Femur (tissue), 1 donor: ENCODE measurements at places on chromosomes 16 and 17.

DNA sequence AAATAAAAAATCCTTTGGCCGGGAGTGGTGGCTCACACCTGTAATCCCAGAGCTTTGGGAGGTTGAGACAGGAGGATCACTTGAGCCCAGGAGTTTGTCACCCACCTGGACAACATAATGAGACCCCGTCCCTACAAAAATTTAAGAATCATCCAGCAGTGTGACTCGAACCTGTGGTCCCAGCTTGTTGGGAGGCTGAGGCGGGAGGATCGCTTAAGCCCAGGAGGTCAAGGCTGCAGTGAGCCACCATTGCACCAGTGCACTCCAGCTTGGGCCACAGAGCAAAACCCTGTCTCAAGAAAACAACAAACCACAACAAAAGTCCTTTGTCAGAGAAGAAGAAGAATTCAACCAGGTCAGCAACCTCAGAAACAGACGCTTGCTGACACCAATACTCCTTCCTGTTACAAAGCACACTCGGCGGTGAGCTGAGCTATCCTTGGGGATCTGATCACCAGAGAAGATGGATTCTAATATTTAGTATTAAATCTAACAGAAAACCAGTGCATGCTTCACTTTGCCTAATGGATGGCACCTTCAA is 12.9 kb upstream of the PVALEF start:
- DNase-seq, result no peak

- DNase-seq, result no peak
These were observed 53.0 kb downstream of the PECAM1 start for GRCh38 chr17:64337676-64338075.

DNA sequence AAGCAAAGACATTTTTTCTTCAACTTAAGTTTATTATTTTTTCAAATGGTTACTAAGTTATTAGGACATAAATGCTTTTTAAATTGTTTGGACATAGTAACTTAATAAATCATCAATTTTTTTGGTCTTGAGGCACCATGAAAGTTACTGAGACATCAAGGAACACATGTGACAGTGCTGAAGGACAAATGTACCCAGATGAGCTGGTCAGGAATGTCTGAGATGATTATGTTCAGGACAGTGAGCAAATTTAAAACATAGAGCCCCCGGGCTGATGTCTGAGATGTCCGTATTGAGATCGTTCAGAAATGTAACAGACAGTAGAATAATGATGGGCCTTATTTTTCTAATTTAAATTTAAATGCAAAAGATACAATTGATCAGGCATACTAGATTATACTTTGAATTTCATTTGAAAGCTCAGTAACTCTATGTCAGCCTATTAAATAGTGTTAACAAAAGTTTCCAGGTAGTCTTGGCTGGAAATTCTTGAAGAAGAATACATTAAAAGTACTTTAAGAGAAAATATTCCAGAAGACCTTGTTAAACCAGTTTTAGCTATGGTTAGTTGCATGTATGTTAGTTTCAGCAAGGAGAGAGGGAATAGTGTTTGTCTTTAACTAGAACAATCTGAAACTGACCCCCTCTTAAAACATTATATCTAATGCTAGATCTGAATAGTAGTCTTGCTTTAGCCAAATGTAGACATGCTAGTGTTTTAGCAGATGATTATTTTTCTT is 36.4 kb downstream of the SEC14L1 start:
- DNase-seq, result no peak

GRCh38 chr17:82440991-82441627 is 9.4 kb downstream of the CYBC1 start:
- DNase-seq, result peak; percentile 66

- DNase-seq, result no peak
These were observed 617 bp downstream of the COASY start for GRCh38 chr17:42562388-42563142.

- no peak for DNase-seq
These were observed 15.9 kb upstream of the ZNF629 start for GRCh38 chr16:30802936-30803335.

DNA sequence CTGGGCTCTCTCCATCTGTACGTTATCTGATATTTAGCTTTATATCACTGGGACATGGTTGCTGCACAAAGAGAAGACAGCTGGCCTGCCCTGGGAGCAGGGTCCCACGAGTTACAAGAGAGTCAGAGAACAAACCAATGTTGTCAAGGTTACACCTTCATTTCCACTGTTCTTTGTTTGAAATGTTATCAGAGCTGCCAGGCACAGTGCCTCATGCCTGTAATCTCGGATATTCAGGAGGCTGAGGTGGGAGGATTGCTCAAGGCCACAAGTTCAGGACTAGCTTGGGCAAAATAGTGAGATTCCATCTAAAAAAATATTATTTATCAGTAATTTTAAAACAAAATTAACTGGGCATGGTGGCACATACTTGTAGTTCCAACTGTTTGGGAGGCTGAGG is 34.6 kb downstream of the ATP6V0A1 start:
- no peak for DNase-seq

DNA sequence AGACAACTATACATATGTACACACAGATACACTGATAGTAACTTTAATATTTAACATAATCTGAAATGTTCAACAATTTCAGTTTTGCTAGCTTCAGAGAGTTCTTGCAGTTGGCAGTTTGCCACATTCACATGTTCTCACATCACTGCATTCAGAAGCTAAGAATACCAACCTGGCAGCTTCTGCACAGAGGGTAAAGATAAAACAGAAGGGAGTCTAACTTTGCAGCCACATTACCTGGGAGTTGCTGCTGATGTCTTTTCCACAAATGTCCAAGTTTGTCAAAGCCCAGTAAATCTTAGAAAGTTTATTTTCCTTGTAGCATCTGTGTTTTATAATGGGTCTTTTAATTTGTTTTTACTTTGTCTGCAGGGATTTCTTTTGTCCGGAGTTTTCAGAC is 332.0 kb downstream of the BCAS3 start:
- no peak for DNase-seq

DNA sequence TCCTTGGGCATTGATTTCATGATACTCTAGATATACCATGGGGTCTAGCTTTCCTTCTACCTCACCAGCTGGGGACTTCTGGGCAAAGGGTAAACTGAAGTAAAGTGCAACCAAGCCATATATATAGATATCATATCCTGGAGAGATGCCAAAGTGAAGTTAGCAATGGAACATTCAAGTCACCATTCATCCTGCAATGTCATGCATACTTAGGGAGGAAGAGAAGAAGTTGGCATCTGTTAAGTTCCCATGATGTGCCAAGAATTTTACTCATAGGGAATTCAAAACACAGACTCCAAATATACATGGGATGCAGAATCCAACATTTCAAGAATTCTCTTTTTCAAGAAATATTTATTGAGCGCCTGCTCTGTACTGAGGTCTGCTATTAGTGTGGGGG is 399.8 kb downstream of the HS3ST4 start:
- no peak for DNase-seq

DNA sequence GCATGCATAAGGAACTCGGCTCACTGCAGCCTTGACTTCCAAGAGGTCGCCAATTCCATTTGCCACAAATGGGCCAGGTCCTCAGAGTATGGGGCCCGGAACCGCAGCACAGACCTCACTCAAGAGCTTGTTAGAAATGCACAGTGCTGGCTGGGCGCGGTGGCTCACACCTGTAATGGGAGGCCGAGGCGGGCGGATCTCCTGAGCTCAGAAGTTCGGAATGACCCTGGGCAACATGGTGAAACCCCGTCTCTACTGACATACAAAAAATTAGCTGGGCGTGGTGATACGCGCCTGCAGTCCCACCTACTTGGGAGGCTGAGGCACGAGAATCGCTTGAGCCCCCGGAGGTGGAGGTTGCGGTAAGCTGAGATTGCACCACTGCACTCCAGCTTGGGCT is 19.6 kb upstream of the N4BP1 start:
- no peak for DNase-seq

GRCh38 chr17:44878627-44879221 is 20.5 kb downstream of the EFTUD2 start:
- no peak for DNase-seq

GRCh38 chr16:87487361-87487924 is 5.4 kb downstream of the ZCCHC14 start:
- no peak for DNase-seq

- no peak for DNase-seq
These were observed 4.7 kb upstream of the SMTNL2 start for GRCh38 chr17:4579678-4580077.

GRCh38 chr17:29043539-29044145 is 701 bp downstream of the PIPOX start:
- DNase-seq, result no peak

DNA sequence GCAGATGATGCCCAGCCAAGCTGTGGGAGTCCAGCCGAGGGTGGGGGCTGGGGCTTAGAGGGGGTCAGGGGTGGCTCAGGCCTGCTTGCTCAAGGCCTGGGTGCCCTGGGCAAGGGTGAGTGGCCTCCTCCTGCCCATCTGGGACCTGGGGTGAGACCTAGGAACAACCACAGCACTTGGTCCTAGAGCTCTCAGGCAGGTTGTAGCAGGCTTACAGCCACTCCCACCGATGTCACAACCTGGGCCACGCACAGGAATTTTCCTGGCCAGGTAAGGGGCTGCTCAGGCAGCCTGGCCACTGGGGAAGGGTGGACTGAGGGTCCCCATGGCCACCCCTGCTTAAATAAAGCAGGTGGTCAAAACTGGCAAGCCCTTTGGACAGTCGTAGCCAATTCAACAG is 6.3 kb upstream of the SREBF1 start:
- DNase-seq, result no peak

DNA sequence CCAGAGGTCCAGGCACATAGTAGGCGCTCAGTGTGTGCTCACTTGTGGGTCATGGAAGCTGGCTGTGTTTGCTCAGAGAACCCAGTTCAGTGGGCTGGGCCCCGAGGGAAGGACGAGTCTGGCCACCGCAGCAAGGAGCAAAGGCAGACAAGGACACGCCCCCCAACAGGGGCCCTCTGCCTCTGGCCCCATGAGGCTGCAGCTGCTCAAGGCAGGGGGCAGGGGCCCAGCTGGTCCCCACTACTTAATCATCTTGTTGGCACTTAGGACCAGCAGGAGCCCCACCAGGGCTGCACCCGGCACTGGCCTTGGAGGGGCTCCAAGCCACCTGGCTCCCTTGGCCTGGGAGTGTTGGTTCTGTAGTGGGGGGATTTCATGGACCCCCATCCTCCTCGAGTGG is 16.1 kb downstream of the KCNJ12 start:
- peak; percentile 42 for DNase-seq
